GM12892 (cell line): ENCODE measurements at places on chromosomes 12 and 14.

DNA sequence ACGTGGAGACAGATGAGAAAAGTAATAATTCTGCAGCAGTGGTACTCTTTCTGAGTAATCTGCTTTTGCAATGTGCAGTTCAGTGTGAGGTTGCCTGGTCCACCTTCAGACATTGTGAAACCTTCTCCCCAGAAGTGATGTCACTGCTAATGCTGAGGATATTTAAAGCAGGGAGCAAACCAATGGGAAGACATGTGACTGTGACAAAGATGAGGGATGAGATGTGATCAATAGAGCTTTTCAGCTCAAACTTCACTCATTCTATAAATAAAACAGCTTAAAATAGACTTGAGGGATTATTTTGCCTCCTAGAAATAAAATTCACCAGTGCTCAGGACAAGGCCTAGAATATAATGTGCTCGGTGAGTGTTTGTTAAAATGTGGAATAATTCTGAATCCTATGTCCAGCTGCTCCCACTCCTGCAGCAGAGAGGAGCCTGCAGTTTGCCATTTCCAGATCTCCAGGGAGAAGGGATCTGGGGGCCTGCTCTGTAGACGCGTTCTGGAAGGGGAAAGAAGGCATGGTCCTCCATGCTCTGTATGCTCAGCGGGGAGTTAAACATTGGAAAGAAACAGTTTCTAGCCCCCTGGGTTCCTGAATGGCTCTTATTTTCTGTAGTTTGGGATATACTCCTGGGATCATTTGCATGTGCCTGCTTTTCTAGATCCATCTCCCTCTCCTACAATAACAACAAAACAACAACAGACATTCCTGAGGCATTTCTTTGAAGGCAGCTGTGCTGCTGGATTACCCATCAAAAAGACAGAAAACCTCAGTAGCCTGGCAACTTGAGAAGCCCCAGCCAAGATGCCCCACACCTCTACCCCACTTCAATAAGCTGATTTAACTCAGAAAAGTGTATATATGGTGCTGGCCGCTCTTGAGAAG lies 8.9 kb downstream of the SLC7A8 start:
- no peak for DNase-seq

DNA sequence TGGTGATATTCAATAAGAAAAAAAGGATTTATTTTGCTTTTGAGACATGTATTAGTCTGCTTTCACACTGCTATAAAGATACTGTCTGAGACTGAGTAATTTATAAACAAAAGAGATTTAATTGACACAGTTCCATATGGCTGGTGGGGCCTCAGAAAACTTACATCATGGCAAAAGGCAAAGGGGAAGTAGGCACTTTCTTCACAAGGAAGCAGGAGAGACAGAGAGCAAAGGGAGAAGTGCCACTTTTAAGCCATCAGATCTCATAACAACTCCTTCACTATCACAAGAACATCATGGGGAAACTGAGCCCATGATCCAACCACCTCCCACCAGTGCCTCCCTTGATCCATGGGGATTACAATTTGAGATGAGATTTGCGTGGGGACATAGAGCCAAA lies 43.9 kb downstream of the BHLHE41 start:
- DNase-seq = no peak

- DNase-seq = no peak
Observed at GRCh38 chr12:11697670-11698387, 48.4 kb downstream of the ETV6 start.

DNA sequence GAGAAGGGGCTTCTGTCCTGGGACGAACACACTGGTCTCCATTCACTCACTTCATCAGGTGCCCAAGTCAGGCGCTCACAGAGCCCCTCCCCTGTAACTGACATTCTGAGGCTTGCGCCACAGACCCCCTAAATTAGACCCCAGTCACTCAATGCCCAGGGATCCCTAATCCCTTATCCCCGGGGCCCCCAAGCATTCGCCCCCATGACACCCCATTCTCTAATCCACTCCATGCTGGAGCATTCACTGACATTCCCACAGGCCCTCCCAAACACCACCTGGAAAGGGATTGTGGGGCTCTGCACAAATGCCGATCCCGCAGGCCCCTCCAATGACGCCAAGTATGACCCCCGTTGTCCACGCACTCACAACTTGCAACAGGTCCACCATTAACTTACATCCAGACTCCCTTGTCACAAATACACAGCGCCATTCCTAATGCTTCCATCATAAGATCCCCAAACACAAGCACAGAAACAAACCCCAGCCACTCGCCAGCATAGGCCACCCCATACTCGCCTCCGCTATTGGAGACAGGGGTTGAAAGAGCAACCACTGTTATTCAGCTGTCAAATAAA lies 1.5 kb downstream of the ZNF605 start:
- DNase-seq = no peak

- no peak for DNase-seq
Observed at GRCh38 chr14:67630186-67630585, 10.5 kb downstream of the ARG2 start.

DNA sequence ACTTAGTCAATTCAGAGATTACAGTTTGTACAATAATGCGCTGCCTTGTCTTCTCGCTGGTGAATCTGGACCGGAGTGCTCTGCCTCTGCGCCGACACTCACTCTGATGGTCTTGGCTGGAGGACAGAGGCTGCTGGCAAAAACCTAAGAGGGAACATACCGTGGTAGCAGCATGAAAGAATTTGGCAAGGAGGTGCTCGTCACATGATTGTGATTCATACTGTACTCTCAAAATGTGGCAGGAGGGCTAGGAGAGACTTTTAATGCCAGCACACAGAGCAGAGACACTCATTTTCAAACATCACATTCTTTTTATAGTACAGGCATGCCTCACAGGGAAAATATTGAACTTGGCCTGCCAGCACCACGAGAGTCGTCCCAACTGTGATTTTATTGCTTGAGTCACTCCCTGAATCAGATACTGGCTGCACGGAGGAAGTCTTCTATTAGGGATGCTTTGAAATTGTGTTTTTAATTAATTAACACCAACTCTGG lies 67.8 kb downstream of the HMGA2 start:
- no peak for DNase-seq

DNA sequence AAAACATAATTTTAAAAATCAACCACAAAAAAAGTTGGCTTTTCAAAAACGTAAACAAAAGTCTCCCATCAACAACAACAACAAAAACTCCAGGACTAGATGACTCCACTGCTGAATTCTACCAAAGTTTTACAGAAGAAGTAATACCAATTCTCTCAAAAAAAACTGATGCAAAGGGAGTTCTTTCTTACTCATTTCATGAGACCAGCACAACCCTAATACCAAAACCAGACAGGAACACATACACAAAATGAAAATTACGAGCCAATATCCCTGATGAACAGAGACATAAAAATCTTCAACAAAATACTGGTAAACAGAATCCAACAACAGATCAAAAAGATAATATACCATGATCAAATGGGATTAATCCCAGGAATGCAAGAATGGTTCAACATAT lies 147.3 kb downstream of the BTG1 start:
- no peak for DNase-seq

DNA sequence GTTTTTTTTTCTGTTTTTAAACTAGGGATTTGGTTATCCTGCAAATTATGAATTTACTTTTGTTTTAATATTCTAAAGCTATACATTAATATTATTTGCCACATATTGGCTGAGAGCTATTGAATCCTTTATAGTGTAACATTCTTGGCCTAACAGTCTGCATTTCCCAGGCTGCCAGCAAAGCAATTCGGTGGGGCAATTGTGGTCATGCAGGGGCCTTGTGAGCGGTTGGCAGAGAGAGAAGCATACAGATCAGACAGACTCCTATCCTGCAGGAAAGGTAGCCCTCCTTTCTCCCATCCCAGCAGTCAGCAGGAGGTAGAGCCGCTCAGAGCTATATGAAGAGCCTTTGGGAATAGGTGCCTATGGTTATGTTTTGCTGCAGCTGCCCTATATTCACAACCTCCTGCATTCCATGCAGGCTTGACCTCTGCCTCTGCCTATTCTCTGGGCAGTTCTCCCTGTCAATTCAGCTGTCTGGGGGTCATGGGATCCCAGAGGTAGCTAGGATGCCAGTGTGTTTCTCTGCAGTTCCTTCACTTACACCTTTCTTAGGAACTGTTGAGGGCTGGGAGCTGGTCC lies 144.7 kb downstream of the GPHN start:
- no peak for DNase-seq

DNA sequence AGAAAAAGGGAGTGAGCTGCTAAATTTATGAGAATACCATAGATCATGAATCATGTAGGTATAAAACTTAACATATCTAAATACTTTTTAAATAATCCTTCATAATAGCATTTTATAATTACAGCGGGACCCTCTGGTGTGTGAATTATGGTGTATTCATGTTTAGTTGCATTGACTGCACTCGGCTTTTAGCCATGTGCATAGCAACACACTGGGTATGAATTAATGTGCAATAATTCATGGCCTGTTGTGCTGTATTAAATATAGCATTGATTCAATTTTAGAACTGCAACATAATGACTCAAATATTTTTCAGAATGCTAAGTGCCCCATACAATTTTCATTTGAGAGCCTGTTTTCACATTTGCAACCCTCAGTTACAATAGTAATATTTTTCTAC lies 249.6 kb upstream of the G2E3 start:
- DNase-seq = no peak

GRCh38 chr12:40105265-40105514 lies 691 bp downstream of the SLC2A13 start:
- no peak for DNase-seq

- no peak for DNase-seq
Observed at GRCh38 chr14:38583471-38583870, 327.6 kb upstream of the CLEC14A start.
